NCI-H446 treated with DMSO at 0.1 percent for 48 hours (cell line): ENCODE measurements at places on chromosomes 16 and 17.

- DNase-seq = peak; percentile 45
Observed at GRCh38 chr16:17359788-17360390, 110.9 kb downstream of the XYLT1 start.

DNA sequence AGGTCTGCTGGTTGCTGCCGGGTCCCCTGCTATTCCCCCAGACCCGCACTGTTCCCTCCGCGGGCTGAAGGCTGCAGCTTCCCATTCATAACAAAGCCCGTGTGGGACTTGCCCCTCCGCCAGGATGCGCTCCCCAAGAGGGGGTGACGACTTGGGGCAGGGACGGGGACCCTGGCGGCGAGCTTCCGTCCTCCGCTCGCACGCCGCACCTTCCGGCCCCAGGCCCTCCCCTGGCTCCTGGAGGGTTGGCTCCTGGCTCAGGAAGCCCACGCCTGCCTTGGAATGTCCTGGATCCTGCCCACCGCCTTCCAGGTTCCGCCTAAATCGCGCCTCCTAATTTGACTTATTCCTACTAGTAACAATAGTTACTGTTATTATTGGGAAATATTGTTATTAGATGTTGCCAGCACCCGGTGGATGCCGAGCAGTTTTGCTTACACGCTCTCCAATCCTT, 1.1 kb upstream of the TFAP4 start:
- DNase-seq = no peak

- DNase-seq = no peak
Observed at GRCh38 chr17:61797283-61797682, 66.0 kb downstream of the BRIP1 start.

DNA sequence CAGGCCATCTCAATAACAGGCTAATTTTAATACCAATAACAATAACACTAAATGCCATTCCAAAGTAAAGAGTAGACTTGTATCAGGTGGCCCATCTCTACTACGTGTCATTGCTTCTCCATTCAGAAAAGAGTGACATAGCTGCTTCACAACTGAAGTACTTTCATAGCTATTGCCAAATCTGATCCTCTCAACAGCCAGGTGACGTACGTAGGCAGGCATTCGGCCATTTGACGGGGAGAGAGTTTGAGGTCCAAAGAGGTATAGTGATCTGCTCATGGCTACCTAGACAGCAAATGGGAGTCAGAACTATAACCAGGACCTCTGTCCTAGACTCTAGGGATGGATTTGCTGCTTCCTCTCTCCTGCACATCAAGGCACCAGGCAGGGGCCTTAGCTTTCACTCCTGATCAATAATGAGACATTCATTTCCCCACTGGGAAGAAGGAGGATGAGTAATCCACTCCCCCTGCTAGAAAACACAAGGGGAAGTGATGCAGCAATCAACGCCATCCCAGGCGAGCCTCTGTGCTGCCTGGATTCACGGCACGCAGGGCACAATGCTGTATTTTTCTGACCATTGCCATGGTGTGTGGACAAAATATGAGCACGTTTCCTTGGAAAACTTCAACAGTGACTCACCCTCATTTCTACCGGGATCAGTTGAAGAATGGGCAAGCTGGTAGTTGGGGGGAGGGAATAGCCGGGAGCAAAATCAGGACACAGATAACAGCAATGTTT, 80.9 kb downstream of the SPACA3 start:
- DNase-seq = no peak

DNA sequence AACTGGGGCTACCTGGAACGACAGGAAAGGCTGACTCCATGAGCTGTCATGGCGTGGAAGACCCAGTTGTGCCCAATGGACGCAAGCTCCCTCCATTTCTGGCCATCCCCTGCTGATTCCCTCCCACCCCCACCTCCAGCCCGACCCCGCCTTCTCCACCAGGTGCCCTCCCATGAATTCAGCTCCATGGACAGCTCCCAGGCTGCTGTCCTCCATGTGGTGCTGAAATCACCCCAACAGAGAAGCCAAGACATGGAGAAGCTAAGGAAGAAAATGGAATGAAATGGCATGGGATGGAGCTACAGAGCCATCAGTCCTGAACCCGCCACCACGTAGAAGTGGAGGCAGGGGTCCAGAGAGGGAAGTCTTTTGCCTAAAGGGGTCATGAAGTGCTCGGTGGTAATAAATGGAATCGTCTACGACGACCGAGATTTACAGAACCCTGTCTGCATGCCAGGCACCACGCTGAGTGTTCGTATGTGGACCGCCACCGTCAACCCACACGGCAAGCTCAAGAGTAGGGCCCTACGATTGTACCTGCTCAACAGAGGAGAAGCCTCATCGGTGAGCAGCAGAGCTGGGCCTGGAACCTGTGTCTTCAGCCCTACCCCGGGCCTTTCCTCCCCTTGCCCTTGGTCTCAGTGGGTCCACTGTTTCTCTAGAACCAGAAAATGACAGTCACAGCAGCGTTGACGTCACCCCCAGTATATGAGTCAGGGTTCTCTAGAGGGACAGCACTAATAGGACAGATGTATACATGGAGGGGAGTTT, 9.3 kb upstream of the ZC3H18 start:
- DNase-seq = no peak

DNA sequence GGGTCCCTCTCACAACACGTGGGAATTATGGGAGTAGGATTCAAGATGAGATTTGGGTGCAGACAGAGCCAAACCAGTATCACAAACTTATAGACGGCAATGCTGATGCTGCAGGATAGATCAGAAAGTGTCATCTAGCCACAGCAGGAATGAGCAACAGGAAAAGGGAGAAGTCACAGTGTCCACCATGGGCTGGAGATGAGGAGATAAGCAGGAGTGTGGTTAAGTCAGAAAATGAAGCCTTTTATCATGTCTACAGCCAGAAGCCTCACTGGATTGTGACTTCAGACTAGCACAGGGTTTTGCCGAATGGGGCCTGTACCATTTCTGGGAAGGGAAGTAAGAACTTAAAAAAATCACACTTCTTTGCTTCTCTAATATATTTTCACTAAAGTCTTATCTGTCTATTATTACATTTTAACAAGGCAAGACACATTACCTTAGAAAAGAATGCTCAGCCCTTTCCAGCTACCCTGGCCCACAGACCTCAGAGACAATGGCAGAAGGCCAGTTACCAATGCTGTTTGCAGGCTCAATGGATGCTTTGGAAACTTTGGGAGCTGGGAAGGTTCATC, 490.2 kb upstream of the SALL1 start:
- no peak for DNase-seq

- DNase-seq = no peak
Observed at GRCh38 chr16:78116946-78117345, 17.5 kb downstream of the WWOX start.

DNA sequence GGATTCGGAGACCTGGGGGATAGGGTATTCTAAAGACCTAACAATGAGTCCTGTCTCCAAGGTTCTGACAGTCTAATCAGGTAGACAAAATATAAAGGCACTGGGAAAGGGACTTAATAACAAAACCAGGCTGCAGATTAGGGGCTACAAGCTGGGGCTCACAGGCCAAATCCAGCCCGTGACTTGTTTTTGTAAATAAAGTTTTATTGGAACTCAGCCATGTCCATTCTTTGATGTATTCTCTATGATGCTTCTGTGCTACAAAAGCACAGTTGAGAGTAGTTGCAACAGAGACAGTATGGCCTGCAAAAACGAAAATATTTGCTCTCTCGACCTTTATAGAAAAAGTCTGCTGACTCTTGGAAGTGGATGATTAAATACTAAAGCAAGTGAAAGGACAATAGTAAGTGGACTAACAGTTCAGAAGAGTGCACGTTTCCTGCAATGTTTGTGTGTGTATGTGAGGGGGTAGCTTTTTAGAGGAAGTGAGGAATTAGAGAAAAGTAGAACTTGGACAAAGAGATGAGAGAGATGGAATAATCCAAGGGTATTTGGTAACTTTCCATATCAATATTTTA, 115.4 kb upstream of the ZFHX3 start:
- DNase-seq = no peak

- no peak for DNase-seq
Observed at GRCh38 chr16:29675811-29676643, 3.0 kb upstream of the QPRT start.

DNA sequence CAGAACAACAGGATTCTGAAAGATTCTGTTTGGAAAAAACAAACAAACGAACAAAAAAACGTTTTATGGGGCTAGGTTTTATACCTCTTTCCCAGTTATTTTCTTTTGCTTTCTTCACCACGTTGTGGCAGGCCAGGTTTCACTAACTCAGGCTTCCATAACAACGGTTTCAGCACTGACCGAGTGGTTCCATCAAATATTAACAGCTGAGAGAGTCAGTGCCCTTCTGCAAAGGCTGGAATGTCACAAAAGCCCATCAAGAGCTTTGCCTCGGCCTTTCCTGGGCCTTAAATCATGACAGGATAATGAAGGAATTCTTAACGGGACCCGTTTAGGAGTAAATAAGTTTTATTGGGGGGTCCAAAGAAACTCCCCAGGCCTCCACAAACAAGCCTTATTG, 34.2 kb downstream of the MPHOSPH6 start:
- no peak for DNase-seq

DNA sequence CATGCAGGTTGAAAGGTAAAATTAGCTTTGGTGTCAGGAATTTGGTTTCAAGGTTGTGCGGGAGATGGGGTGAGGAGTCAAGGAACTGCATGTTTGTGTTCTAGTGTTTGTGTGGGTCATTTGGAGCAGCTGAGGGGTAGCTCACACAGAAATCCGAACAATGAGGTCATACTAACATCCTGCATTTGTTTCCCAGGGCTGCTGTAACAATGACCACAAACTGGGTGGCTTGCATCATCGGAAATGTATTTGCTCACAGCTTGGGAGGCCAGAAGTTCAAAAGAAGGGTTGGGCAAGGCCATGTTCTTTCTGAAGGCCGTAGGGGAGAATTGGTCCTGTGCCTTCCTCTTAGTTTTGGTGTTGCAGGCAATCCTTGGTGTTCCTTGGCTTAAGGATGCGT, 287.4 kb downstream of the HAPSTR1 start:
- DNase-seq = no peak

DNA sequence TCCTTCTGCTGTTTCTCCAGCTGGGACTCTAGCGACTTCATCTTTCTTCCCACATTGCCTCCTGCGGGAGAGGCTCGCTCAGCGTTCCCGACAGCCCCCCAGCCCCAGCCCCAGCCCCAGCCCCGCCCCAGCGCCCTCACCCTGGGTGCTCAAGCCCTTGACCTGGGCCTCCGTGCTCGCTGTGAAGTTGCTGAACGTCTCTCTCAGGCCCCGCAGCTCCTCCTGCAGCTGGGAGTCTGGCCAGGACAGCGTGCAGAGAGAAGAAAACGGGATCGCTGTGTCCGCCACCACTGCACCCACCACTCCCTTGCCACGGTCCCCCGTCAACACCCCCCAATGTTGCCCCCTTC, 2.4 kb downstream of the ASGR1 start:
- DNase-seq = no peak

DNA sequence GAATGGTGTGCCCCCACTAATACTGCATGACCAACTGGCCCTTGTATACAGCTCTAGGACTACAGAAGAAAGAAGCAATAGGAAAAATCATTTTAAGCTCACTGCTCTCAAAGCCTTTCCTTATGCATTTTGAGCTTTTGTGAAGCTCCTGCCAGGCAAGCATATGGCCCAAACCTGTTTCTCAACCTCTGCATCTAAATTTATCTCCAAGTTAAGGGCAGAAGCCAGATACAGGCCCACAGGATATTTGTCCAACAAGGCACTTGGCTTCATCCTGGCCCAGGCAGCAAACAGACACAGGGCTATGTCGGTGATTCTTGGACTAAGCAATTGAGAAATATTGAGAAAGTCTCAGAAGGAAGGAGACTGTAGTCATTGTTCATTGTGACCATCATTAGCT, 43.9 kb downstream of the CCT6B start:
- no peak for DNase-seq

DNA sequence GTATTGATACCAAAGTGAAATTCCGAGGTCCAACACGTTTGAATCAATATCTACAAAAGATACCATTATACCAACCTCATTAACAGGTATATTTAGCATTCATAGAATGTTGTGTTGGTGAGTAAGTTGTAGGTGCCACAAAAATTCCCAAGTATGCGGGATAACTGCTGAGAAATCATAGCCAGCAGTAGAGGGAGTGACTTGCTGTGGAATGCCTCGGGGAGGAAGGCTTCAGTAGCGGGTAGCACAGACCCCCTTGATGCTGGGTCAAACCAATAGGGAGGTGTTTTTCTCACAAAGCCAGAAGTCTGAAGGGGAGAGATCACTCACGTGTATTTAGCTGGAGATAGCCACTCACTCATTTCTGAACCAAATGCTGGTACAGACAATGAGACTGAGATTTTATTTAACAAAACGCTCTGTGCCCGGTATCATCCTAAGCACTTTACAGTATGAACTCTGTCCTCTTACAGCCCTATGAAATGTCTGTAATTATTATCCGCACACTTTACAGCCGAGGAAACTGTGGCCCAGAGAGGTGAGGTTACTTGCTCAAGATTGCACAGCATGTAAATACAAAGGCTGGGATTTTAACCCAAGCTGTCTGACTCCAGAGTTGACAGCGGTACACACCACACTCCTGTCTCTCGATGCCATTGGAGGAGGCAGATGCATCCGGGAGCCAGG, 23.1 kb downstream of the HSBP1 start:
- no peak for DNase-seq

GRCh38 chr16:2776500-2777139, 460 bp downstream of the ELOB start:
- no peak for DNase-seq

DNA sequence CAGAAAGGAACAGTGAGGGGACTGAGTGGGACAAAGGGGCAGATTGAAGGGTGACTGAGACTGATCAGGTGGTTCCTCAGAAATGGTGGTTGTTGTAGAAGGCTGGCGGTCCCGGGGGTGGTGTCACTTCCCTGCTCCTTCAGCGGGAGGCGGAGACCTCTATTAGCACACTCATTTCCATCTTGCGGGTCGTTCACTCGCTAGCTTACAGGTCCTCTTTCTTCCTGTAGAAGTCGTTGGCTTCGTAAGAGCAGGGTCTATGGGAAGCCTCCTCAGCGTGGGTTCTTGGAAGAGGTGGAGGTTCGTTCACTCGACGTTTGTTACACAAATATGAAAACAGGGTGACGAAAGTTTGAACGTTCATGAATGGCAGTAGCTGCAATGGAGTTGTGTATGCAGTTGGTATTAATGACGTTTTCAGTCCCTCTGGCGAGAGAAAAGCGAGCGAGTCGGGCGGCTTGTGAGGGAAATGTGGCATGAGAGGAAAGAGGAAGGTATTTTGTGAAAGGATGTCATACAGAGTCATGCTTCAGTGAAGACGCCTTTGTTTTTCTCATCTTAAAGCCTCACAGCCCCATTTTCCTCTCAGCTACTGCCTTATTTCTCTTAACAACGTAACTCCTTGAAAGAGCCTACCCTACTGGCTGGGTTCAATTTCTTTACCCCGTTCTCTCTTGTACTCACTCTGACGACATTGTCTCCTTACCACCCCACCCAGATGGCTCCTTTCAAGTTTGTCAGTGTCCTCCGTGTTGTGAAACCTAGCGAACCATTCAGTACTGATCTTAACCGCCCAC, 667 bp downstream of the EFCAB13 start:
- DNase-seq = peak; percentile 21
